NCI-H1930 (cell line): ENCODE measurements at places on chromosomes 3 and 15.

DNA sequence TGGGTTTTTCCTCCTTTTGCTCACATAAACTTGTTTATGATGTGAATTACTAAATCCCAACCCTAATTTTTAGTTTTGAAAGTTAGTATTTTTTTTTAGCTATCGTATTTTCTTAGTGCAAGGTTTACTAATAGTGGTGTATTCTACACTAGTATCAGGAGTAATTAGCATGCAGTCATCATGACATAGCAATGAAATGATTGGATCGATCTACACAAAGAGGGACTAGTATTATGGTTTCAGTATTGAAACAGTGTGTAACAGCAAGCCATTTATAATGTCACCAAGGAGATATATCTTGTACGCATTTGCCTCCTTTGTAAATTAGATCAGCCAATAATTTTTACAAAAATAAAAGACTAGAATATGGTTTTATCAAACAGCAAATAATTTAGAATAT is 38.7 kb downstream of the RNF111 start:
- DNase-seq = no peak

DNA sequence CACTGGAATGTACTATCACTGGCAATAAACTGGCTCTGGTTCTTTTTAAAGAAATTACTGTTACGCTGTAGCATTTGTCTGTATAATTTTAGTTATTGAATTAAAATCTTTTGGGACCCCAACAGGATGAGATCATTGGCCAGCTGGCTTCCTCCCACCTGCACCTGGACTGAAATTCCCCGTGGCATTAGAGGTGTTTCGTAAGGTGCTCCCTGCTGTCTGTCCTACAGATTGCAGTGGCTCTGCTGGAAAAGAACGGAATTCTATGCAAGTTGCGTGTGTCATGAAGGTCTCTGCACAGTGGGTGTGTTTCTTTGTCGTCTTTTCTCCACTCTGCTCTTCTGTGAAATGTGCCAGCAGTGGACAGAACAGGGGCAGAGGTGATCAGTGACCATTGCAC is 383.4 kb downstream of the PTPRG start:
- no peak for DNase-seq

- DNase-seq = no peak
These were observed 115.8 kb downstream of the NEK10 start for GRCh38 chr3:27253391-27253790.

GRCh38 chr3:64199932-64200331 is 25.3 kb downstream of the PRICKLE2 start:
- DNase-seq = no peak

GRCh38 chr3:178826435-178827123 is 245.0 kb downstream of the ZMAT3 start:
- DNase-seq = no peak

GRCh38 chr3:50520849-50521248 is 17.4 kb upstream of the CACNA2D2 start:
- no peak for DNase-seq

DNA sequence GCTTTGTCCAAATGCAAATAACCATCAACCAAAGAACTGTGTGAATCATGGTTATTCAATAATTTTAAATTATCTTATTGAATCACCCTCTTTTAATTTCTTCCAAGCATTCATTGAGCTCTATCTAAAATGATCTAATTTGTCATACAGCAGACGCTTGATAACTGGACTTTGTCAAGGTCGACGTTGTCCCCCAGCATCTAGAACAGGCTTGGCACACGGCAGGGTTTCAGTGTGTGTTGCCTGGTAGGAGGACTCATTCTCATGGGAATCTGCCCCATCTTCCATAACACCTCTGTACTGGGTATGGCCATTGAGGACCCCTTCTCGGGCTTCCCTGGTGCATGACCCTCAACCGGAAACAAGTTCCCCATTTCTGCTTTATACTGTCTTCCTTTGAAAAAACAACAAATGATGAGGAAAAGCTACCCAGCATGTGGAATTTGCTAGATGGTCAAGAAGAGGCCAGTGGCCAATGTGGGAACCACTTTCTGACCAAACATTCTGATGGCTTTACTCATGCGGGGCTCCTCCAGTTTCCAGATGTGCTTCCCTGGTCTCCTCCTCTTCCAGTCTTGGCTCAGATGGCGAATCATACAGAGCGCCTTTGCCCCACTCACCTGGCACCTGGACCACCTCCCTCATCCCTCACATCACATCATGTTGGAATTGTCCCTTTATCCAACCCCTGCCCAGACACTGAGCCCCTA is 41.7 kb upstream of the SEC22A start:
- no peak for DNase-seq

- DNase-seq = no peak
These were observed 112.6 kb upstream of the THRB start for GRCh38 chr3:24607281-24607680.

GRCh38 chr3:169822540-169822939 is 9.8 kb upstream of the LRRC34 start:
- no peak for DNase-seq

- DNase-seq = no peak
These were observed 158.6 kb upstream of the RAP2B start for GRCh38 chr3:153003441-153003840.

GRCh38 chr15:94125156-94125555 is 106.2 kb upstream of the MCTP2 start:
- no peak for DNase-seq

DNA sequence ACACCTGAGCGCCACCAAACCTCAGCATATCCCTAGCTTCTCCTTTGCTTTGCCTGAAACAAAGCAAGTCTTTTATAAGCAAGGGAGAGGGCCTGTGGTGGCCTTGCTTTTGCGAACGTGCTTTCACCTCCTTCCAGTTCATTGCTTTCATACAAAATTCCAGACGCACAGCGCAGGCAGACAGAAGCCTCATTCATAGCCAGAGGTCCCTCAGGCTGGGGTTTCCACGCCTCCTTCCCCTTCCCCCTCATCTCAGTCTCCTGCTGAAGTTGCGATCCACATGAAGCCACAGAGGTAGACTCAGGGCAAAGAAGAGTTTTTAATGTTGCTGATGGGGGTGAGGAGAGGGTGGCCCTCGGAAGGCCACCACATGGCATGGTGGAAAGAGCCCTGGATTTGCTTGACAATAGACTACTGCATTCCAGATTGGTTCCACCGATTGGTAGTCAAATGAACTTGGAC is 59.4 kb upstream of the FLNB start:
- DNase-seq = no peak

DNA sequence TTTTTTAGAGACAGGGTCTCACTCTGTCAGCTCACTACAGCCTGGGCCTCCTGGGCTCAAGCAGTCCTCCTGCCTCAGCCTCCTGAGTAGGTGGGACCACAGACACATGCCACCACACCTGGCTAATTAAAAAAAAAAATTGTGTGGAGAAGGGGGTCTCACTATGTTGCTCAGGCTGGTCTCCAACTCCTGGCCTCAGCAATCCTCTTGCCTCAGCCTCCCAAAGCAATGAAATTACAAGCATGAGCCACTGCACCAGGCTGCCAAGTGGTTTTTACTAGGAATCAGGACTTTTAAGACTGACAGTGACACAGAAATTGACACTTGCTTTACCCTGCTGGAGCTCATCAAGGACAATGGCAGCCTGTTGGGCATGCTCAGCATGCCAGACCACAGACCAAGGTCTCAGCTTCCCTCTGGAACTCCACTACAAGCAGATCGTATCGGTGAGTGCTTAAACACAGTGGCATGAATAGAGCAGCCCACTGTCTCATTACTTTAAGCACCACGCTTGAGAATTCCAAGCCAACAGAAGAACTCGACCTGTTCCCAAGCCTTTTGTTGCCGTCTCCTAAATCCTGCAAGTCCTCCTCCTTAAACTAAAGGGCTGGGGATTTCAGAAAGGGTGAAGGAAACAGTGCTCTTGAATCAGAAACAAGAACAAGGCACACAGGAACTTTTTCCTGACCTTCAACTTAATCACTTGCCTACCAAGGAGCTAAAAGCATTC is 41.4 kb downstream of the EOMES start:
- DNase-seq = no peak
